Stimulated activated CD8-positive, alpha-beta memory T cell treated with anti-CD3 and anti-CD28 coated beads, Interleukin-7, amount 100 ng/mL, for 1 hour (primary cell): ENCODE measurements at places on chromosomes 2 and 18.

- DNase-seq = no peak
These were observed 134.3 kb downstream of the ACKR3 start for GRCh38 chr2:236703906-236704305.

DNA sequence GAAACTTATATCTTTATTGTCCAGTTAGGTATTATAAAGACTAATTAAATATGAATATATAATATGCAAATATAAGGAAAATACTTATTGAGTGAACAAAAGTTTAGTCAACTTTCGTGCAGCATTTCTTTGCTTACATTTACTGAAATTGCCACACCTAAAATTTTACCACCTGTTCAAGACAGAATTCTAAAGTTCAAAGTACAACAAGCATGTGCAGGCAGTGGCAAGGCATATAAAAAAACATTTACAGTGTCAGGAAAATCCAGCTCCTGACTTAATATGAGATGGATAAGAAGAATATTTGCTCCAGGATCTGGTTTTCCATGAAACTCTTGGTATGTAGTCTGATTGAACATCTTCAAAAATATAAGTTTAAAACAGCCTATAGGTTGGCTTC lies 4.8 kb downstream of the ITPRID2 start:
- no peak for DNase-seq

GRCh38 chr2:227932403-227932802 lies 61.0 kb downstream of the DAW1 start:
- no peak for DNase-seq

GRCh38 chr18:73933685-73934084 lies 213.9 kb downstream of the FBXO15 start:
- no peak for DNase-seq
